ENCODE measurements at places on chromosomes 11 and 22. TPM values are rescaled to one million over a fixed set of nuclear protein-coding genes. Genes with fewer than 3 reads are reported as not detected.

MFRP gene
- total RNA-seq = not detected

- no peaks in the 10 kb centered on the region for H3K27me3 ChIP-seq
- H3K4me1 ChIP-seq = peaks cover 80% of the 10 kb centered on the region
- peak overlapping the region; percentile 99 for H3K27ac ChIP-seq
- peak overlapping the region; percentile 38 for H3K4me3 ChIP-seq
- peak; percentile 79 for DNase-seq
- no peaks in the 10 kb centered on the region for H3K36me3 ChIP-seq
These were observed 10.1 kb downstream of the C11orf91 start for GRCh38 chr11:33690290-33691065.

POTEH gene
- not detected for total RNA-seq

- H3K27ac ChIP-seq = peak overlapping the region; percentile 64
- H3K4me3 ChIP-seq = peak overlapping the region; percentile 93
- peaks cover 9% of the 10 kb centered on the region for H3K36me3 ChIP-seq
- peaks cover 27% of the 10 kb centered on the region for H3K4me1 ChIP-seq
- no peaks in the 10 kb centered on the region for H3K27me3 ChIP-seq
These were observed 486 bp downstream of the PCNX3 start for GRCh38 chr11:65615950-65616574.

ABCC8 gene
- not detected for total RNA-seq

PATE4 gene
- total RNA-seq = not detected

PANX3 gene
- total RNA-seq = not detected

NRIP3 gene
- total RNA-seq = 1.1 TPM

RIMBP3C gene
- total RNA-seq = 0.15 TPM

GRCh38 chr11:14657841-14658240 is 14.2 kb downstream of the PDE3B start:
- H3K27me3 ChIP-seq = no peaks in the 10 kb centered on the region
- H3K4me3 ChIP-seq = no peak overlapping the region
- no peaks in the 10 kb centered on the region for H3K36me3 ChIP-seq

KREMEN1 gene
- 6.1 TPM for total RNA-seq

- H3K27ac ChIP-seq = no peak overlapping the region
- peaks cover 46% of the 10 kb centered on the region for H3K27me3 ChIP-seq
- no peak overlapping the region for H3K4me3 ChIP-seq
- no peak for DNase-seq
- H3K4me1 ChIP-seq = no peaks in the 10 kb centered on the region
These were observed 339.2 kb downstream of the TENM4 start for GRCh38 chr11:79101656-79102055.
